ENCODE measurements at places on chromosomes 3 and 15.

GRCh38 chr3:123713211-123713610 lies 128.4 kb upstream of the HACD2 start:
- no peak for DNase-seq

GRCh38 chr15:32707436-32707835 lies 10.4 kb upstream of the GREM1 start:
- no peak for DNase-seq

GRCh38 chr3:11592445-11593298 lies 51.0 kb downstream of the VGLL4 start:
- no peak for DNase-seq

- no peak for DNase-seq
These were observed 1105.9 kb downstream of the NAALADL2 start for GRCh38 chr3:175965036-175965435.
